MM.1S (cell line): ENCODE measurements at places on chromosomes 3 and 15.

- no peak for DNase-seq
Measured at GRCh38 chr3:15439476-15439875, 12.1 kb downstream of the EAF1 start.

DNA sequence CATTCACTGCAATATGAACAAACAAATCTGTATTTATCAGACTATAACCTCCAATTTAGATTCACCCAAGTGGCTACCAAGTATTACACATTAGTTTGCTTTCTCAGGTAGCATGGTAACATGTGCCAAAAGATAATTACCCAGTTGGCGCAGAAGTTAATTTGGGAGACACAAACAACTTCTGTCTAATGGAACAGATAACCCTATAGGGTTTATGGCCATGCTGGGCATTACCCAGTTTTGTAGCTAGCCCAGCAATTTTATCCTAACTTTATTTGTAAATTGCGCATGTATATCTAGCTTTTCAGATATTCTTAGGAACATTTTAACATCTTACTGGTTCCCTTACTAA lies 780 bp downstream of the RPL22L1 start:
- DNase-seq = peak; percentile 24

- no peak for DNase-seq
Measured at GRCh38 chr3:52175416-52176179, 21.4 kb upstream of the POC1A start.

DNA sequence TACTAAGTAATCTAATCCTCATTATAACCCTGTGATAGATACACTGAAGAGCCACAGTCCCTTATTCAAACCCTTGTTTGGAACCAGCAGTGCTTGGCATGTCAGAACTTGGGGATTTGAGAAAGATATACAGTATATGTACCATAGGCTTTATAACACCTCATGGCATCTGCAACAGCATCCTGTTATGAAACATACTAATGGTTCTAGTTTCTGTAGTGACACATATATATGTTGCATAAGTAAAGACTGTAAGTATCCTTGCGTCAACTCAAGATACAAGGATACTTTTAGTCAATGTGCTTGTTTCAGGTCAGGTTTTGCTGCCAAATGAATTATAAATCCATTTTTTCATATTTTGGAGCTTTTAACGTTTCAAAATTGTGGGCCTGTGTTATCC lies 58.5 kb downstream of the CCNL1 start:
- no peak for DNase-seq

GRCh38 chr15:40002295-40002694 lies 36.7 kb downstream of the SRP14 start:
- no peak for DNase-seq
